ENCODE measurements at places on chromosomes 12 and 14. TPM values are rescaled to one million over a fixed set of nuclear protein-coding genes. Genes with fewer than 3 reads are reported as not detected.

GRCh38 chr14:85344847-85345570 is 184.9 kb upstream of the FLRT2 start:
- no peak for DNase-seq

The PEX5 gene
- total RNA-seq = 36.7 TPM

- no peak for DNase-seq
Measured at GRCh38 chr12:19088606-19089005, 40.9 kb upstream of the PLEKHA5 start.

DNA sequence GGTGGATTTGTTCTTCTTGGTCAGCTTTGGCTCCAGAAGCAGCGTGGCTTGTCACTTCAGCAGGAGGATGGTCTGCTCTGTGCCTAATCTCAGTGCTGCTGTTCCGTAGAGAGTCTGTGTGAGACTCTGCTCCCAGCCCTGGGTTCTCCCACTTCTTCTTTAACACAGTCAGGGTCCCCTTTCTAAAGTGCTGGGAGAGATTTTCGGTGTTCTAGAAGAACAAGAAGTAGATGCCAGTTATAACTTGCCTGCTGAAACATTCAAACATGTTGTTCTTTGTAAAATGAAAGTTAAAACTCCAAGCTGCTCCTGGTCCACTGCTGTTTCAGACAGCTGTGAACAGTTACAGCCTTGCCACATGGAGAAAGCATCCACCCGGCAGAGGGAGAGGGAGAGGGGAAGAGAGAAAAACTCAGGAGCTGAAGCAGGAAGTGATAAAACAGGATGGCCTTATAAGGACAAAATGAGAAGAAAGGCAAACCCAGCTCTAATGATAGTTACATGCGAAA is 55.2 kb upstream of the CERS5 start:
- peak; percentile 67 for DNase-seq

DNA sequence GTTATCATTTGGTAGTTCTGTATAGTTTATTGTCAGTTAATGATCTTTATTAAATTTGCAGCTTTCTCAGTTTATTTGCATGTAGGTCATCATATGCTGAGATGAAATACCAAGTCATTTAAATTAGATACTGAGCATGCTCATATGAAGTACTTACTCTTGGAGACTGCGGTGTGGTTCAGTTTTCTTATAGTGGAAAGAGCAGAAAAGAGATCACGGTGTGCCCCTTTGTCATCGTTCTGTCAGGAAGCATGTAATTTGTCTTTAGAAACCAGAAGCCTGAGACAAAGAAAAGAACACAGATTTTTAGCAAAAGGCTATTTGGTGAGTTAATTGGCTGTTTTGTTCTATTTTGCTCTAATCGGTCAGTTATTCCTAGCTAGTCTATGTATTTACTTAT is 75.6 kb downstream of the PLEKHA5 start:
- DNase-seq = no peak

Measured in ureter (tissue), 1 donor.